ENCODE measurements at places on chromosomes 2 and 18. TPM values are rescaled to one million over a fixed set of nuclear protein-coding genes. Genes with fewer than 3 reads are reported as not detected.

DNA sequence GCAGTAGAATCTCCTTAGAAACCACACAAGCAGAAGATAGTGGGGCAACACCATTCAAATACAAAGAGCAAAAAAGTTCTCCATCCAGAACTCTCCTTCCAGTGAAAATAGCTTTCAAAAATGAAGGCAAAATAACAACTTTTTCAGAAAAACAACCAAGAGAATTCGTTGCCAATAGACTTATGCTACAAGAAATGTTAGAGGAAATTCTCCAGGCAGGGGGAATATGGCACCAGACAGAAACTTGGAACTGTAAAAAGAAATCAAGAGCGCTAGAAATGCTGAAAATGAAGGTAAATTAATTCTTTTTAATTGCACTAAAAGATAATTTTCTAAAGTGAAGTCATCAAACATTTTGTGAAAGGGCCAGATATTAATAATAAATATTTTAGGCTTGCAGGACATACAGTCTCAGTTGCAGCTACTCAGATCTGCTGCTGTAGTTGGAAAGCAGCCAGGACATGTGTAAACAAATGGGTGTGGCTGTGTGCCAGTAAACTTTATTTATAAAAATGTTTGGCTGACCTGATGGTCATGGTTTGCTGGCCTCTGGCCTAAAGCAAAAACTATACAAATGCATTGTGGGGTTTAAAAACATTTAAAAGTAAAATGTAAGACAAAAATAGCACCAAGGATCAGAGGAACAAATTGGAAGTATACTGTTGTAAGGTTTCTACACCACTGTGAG lies 73.7 kb upstream of the TGFA start:
- no peak for DNase-seq

DNA sequence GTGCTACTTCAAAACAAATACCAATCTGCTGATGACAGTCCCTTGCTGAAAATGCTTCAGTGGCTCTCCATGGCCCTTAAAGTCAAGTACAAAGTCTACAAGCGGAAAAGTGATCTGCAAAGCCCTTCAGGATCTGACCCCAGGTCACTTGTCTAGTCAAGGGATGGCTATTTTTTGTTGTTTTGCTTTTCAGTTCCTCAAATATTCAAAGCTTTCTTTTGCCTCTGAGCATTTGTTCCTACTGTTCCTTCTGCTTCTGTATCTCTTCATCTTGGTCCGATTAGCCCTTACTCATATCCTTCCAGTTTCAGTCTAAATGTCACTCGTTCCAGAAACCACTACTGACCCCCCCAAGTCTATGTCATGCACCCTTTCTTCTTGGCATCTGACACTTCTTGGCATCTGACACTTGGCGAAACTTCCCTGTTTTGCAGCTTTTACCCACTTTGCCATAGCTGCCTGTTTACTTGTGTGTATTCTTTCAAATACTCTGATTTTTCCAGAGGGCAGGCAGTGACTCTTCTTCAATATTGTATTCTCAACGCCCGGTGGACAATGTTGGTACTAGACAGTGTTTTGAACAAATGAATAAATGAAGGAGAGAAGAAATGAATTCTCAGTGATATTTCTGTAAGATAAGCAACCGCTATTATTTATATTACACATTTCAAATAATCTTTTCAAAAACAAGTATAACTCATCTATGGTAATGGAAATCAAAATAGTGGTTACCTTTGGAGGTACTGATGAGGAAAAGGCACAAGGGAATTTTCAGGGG lies 175.9 kb upstream of the FN1 start:
- no peak for DNase-seq

The CNDP1 gene
- 0.57 TPM for total RNA-seq

DNA sequence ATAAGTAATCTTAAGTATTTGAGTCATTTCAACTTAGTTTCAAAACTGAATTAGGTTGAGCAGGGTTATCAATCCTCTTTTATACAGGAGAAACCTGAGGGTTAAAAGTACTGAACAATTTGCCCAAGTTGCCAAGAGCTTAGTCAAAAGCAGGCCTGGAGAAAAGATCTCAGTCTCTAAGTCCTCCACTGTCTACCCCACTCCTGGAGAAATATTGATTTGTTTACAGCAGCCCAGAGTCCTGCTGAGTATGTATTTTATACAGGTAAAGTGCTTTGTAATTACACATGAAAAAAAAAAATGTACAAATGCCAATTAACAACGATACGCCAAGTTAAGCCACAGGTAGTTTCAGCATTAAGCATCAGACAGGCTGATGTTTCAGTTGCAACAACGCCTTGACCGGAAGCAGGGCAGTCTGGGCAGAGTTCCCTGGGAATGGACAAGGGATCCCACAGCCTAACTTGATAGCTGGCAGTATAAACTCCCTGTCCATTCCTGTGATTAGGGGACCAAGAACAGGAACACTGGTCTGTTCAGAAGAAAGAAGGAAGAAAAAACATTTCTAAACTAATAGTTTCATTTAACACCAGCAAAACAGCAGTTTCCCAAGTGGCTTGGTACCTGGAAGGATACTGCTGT lies 132.9 kb downstream of the MYO5B start:
- DNase-seq: no peak

DNA sequence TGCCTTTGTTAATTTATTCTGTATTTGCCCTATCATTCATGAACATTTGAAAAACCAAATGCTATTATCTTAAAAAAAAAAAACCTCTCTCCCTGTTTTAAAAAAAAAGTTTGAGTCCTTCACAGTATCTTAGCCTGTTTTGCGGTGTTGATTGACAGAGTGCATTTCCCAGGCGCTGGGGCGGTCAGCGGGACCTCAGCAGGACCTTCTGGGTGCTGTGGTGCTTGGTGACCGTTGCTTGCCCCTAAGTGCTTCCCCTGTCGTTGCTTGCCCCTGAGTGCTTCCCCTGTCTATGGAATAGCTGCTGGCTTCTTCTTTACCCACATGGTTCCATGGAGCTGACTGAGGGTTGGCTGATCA lies 12.1 kb downstream of the ATP6V1C2 start:
- DNase-seq: no peak

GRCh38 chr2:179132076-179132475 lies 82.1 kb upstream of the CCDC141 start:
- no peak for DNase-seq

- DNase-seq: no peak
Observed at GRCh38 chr2:209614690-209615369, 156.8 kb upstream of the UNC80 start.

GRCh38 chr2:27703638-27704341 lies 40.1 kb downstream of the SLC4A1AP start:
- peak; percentile 84 for DNase-seq

DNA sequence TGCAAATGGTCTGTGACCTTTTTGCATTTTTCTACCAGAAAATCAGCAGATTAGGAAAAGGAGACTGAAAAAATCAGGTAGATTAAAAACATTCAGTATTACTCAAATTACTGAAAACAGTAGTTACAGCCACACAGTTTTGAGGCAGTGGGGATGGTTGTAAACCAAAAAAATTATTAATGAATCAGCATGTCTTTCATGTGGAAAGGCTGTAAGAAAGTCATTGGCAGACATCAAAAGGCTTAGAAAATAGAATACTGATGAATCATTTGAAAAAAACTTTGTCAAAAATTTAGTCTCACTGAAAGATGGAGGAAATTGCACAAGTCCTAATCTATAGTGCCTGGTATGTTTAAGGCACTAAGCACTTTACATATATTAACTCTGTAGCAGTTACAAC lies 133.9 kb upstream of the GCFC2 start:
- no peak for DNase-seq

The EFEMP1 gene
- not detected for total RNA-seq

The SLC38A11 gene
- total RNA-seq: not detected

DNA sequence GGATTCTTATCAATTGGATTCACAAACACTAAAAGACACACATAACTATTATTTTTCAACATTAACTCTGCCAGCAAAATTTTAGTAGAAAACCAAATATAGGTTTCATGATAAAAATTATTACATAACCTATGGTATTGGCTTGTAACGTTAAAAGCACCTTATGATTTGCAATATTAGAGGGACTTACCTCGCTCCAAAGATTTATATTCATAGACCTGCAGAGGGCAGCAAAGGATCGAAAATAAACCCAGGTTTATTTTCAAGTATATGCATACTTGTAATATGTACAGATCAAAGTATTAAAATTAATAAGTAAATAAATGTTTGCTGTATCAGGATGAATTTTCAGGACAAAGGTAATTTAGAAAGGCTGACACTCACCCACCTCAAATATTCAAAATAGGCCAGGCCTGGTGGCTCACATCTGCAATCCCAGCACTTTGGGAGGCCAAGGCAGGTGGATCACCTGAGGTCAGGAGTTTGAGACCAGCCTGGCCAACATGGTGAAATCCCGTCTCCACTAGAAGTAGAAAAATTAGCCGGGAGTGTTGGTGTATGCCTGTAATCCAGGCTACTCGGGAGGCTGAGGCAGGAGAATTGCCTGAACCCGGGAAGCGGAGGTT lies 45.3 kb downstream of the LRPPRC start:
- DNase-seq: no peak

The KYNU gene
- total RNA-seq: 0.56 TPM

The WDCP gene
- 20.8 TPM for total RNA-seq

The CFAP65 gene
- total RNA-seq: not detected

DNA sequence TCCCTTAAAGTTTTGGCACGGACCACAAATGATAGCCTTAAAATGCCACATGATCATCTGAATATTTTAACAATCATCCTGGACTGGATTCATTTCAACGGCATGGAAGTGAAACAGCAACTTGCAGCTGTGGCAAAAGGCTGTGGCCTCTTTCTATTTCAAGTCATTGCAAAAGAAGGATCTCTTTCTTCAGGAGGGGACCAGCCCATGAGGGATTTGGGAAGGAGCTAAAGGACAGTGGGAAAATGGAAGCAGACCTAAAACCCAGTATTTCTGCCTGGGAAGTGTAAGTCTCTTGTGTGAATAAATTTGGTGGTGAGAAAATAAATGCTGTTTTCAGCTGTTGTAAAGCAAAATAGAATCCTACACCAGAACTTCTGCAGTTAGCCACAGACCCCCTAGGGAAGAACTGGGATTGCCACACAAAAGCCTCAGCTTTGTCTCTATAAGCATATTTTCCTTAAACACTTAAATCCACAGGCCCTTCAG lies 107.3 kb upstream of the ZFP36L2 start:
- no peak for DNase-seq

The ARHGAP25 gene
- 121 TPM for total RNA-seq

GRCh38 chr2:237726401-237726830 lies 72.2 kb upstream of the RBM44 start:
- peak; percentile 23 for DNase-seq

- no peak for DNase-seq
Observed at GRCh38 chr2:52034706-52035105, 1002.8 kb upstream of the NRXN1 start.

The AOX1 gene
- 0.17 TPM for total RNA-seq

DNA sequence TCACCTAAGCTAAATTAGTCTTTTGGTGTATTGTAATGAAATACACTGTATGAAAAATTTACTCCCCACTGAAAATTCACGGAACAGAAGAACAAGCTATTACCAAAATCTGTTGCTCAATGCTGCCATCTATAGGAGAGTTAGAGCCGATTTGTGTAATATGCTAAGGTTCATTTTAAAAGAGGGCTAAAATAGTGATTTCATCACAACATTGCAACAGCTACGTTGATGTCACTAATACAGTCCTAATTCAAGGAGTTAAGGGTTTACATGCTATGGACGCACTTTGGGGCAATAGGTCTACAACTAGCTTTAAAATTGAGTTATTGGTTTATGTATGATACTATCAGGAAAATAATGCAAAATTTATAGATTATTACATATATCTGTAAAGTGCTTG lies 3.0 kb upstream of the IRS1 start:
- DNase-seq: no peak

The INPP5D gene
- 136 TPM for total RNA-seq

DNA sequence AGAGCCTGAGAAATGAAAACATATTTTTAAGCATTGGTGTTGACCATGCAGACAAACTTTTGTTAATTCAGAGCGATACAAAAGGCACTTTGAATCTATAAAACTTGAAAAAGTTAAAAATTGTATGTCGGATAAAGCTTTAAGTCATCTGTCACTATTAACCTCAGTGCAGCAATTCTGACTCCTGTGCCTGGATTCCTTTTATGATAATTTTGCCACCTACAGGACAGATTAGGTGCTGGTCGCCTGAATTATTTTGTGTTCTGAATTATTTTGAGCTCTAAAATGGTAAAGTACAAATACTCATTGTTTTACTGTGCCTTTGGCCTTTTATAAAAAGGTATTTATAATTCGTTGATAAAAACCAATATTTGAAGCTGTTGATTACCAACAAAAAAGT lies 19.4 kb upstream of the RNF138 start:
- no peak for DNase-seq

DNA sequence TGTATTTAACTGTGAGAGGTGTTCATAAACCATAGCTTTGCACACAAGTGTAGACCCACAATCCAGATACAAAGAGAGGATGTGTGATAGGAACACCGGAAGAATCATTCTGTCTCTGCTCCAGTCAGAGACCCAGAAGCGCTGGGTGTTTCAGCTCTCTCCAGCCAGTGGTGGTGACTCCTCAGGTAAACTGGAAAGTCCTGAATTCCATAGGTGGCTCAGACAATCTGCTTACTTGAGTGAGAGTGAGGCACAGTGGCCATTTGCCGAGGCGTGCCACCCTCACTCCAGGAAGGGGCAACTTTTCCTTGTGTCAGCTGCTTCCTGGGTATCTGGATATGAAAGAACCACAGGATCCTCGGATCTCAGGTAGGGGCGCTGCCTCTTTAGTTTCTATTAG lies 171.5 kb downstream of the KCNS3 start:
- no peak for DNase-seq

DNA sequence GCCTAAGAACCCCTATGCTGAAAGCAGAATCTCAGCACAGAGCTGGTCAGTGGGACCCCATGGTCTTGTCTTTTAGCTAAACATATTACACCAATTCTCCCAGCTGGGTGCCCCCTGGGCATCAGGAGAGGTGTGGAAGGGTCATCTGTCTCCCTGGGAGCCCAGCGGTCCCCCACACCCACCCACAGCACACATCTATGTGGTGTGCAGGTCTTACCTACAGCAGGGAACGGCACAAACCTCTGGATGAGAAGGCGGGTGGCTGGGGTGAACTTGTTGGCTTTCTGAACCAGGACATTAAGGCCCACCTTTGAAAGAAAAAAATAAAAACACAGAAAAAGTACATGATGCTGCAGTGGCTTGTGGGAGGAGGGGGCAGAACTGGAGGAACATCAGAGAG lies 70.7 kb downstream of the EMX1 start:
- no peak for DNase-seq

The DHRS9 gene
- total RNA-seq: not detected

GRCh38 chr2:923832-924601 lies 26.6 kb upstream of the SNTG2 start:
- no peak for DNase-seq

The RAMP1 gene
- 1.5 TPM for total RNA-seq

GRCh38 chr2:26483957-26484565 lies 6.1 kb upstream of the OTOF start:
- DNase-seq: no peak

The TEKT4 gene
- total RNA-seq: not detected
